Activated CD4-positive, alpha-beta T cell treated with anti-CD3 and anti-CD28 coated beads, Interleukin-2, amount 50 U/mL, for 24 hours (primary cell): ENCODE measurements at places on chromosomes 1 and 21.

- no peak for DNase-seq
Measured at GRCh38 chr1:183330335-183330734, 87.8 kb downstream of the NMNAT2 start.

GRCh38 chr21:37430184-37430821, 63.7 kb downstream of the DYRK1A start:
- DNase-seq = no peak

GRCh38 chr1:177183836-177184235, 13.1 kb downstream of the BRINP2 start:
- DNase-seq = no peak

- no peak for DNase-seq
Measured at GRCh38 chr1:8431784-8432183, 113.9 kb downstream of the SLC45A1 start.

DNA sequence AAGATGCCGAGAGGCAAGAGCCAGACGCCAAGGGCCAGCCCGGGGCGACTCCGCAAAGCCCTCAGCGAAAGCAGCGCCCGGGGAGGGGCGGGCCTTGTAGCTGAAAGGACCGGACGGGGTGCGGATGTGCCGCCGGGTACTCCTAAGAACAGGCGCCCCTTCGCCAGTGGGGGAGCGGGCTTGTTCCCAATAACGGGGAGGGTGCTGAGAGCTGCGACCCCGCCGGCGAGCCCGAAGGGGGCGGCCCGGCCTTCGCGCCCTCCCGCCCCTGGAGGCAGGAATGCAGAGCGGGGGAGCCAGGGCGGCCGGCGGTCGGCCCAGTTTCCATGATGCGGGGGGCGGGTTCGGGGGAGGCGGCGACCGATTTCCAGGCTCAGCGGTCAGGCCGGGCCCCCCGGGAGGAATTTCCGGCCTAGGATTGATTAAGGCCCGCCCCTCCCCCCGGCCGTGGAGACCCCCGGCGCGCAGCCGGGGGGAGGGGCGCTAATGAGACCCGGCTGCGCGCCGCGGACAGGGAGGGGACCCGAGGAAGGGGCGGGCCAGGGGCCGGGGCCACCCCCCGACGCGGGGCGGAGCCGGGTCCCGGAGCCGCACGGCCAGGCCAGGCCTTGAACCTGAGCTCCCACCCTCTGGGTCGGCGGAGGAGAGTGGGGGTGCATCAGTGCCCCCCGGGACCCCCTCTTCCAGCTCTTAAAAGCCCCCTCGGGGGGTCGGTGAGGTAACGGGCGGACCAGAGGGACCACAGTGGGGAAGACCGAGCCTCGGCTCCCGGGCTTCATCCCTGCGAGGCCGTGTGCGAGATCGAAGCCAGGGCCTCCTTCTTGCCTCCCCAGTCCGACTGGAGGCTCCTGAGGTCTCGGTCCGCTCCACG, 898 bp upstream of the TMEM200B start:
- DNase-seq = peak; percentile 43

DNA sequence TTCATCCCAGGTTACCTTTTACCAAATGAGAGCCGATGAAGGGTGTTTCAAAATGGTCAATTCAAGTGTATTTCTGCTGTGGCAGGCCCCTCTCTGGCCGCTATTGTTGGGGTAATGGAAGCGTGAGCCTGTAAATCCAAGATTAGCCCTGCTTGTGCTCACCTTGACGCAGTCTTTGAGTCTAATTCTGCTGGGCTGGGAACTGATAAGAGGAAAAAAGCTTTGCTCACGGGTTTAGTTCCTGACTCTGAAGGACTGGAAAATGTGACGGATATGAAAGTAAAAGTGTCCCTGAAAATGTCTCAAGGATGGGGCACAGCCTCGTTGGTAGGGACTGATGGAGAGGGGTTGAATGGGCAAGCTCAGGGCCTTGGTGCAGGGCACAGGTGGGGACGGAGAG, 125.9 kb upstream of the GALNT2 start:
- no peak for DNase-seq

GRCh38 chr1:112904831-112905261, 51.1 kb downstream of the SLC16A1 start:
- no peak for DNase-seq

GRCh38 chr1:94036730-94037129, 84.2 kb downstream of the ABCA4 start:
- no peak for DNase-seq

DNA sequence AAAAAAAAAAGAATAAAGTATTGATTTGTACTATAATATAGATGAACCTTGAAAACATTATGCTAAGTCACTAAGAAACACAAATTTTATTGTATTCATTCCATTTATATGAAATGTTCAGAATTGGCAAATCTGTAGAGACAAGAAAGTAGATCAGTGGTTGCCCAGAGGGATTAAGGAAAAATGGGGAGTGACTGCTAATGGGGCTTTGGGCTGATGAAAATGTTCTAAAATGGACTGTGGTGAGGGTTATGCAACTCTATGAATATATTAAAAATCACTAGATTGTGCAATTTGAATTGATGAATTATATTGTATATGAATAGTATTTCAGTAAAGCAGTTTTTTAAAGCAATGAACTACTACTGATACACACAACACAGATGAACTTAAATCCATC, 10.0 kb downstream of the GDAP2 start:
- DNase-seq = no peak
